ENCODE measurements at places on chromosomes 3 and 15.
A peak's percentile ranks its signal among the peaks of the same experiment; 100 is the strongest.

GRCh38 chr3:50044976-50045375 lies 43.7 kb upstream of the RBM5 start:
- no peak overlapping the region for H3K27ac ChIP-seq
- no peak overlapping the region for H3K4me3 ChIP-seq
- DNase-seq = no peak
- peaks cover 9% of the 10 kb centered on the region for H3K36me3 ChIP-seq
- H3K27me3 ChIP-seq = no peaks in the 10 kb centered on the region

DNA sequence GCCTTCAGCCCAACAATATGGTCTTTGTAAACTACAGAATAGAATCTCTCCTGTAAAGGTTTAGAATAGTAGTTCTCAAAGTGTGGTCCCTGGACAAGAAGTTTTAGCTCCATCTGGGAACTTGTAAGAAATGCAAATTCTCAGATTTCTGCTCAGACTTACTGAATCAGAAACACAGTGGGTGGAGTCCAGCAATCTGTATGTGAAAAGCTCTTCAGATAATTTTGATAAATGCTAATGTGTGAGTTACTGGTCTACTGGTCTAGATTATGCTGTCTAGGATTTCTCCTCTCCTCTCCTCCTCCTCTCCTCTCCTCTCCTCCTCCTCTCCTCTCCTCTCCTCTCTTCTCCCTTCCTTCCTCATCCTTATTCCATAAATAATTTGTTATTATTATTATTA lies 57.5 kb downstream of the RBMS3 start:
- no peaks in the 10 kb centered on the region for H3K36me3 ChIP-seq
- no peak overlapping the region for H3K4me3 ChIP-seq
- no peak overlapping the region for H3K27ac ChIP-seq
- no peaks in the 10 kb centered on the region for H3K27me3 ChIP-seq

- no peak overlapping the region for H3K4me3 ChIP-seq
- no peaks in the 10 kb centered on the region for H3K27me3 ChIP-seq
- no peaks in the 10 kb centered on the region for H3K4me1 ChIP-seq
- H3K27ac ChIP-seq = no peak overlapping the region
- no peak for DNase-seq
These were observed 54.4 kb downstream of the ADCY5 start for GRCh38 chr3:123394391-123395020.

- peaks cover 5% of the 10 kb centered on the region for H3K36me3 ChIP-seq
- no peak for DNase-seq
- H3K27me3 ChIP-seq = no peaks in the 10 kb centered on the region
- no peaks in the 10 kb centered on the region for H3K4me1 ChIP-seq
- no peak overlapping the region for H3K4me3 ChIP-seq
These were observed 31.0 kb downstream of the TMOD2 start for GRCh38 chr15:51782357-51782896.

DNA sequence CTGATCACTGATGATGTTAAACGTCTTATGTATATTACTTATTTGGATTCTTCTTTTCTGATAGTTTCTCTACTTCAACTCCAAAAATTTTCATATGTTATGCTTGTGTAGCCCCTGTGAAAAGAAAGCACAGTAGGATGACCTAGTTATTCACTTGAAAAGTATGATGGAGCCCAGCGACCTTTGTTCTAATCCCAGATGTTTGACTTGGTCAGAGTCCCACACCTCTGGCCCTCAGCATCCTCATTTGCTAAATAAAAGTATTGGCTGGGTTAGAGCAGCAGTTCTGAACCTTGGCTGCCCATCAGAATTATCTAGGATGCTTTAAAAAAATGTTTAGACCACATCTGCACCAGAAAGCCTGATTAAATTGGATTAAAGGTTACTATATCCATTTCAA lies 173.7 kb downstream of the ATG7 start:
- H3K4me3 ChIP-seq = no peak overlapping the region
- no peaks in the 10 kb centered on the region for H3K36me3 ChIP-seq
- no peak for DNase-seq
- no peak overlapping the region for H3K27ac ChIP-seq
- H3K4me1 ChIP-seq = no peaks in the 10 kb centered on the region

GRCh38 chr3:175066617-175067415 lies 207.7 kb downstream of the NAALADL2 start:
- H3K27me3 ChIP-seq = no peaks in the 10 kb centered on the region

DNA sequence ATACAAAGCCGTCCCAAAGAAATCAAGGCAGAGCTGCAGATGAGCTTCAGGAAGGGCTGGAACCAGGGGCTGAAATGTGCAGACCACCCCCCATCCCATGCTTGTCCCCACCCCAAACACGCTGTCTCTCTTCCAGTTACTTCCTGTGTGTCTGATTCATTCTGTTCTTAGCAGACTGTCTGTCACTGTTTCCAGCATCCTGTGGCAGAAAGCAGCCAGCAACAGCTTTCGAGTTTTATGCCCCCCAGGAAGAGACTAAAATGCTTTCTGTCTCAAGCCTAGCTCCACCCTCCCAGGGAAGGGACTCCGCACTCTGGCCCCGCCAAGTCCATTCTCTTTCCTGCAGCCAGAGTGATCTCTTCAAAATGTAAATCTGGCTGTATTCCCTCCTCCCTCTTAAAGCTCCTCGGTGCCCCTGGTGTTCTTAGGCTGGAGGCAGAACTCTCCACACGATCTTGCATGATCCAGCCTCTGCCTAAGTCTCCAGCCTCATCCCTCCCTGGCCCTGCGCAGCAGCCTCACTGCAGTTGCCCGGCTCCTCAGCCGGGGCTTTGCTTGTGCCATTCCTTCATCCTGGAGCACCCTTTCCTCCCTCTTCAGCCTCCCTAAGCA lies 41.5 kb downstream of the HRH1 start:
- DNase-seq = no peak
- no peak overlapping the region for H3K27ac ChIP-seq
- H3K27me3 ChIP-seq = no peaks in the 10 kb centered on the region

DNA sequence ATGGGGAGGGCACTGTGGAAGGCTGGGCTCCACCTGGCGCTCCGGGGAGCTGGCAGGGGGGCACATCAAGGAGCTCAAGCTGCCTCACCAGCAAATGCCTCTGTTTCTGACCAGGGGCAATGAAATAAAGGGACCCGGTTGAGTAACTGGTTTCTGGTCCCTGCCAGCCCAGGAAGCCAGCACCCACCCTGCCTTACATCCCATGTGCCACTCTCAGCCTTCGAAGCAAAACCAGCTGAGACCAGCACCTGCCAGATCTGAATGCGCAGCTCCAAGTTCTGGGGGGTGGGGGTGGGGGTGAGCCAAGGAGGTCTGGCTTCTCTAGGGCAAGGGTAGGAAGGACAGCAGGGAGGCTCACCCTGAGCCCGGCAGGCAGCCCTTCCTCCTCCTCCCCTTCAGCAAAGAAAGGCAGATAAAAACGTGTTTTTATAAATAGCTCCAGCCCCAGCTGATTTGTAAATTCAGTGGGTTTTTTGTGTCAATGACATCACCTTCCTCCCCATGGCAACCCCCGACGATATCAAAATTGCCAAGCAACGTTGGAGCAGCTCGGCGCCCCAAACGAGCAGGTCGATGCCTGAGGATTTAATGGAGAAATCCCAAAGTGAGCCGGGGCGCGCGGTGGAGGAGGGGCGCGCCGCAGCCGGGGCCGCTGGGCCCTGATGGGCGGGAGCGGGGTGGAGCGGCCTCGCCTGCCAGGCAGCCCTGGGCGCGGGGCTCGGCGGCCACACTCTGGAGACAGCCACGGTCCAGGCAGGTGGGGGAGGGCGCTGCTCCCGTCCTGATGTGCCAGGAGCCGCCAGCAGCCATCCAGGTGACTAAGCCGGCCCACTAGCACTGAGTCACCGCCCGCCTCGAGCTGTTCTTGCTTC lies at the start of gene PAK6:
Gene PAK6, plus strand, starts transcription at position 532 of the 872 bp plus-strand sequence. CDS start 25,723 bp downstream, outside the sequence.
- peak; percentile 13 for DNase-seq
- H3K27ac ChIP-seq = no peak within 1 kb of the TSS
- peaks cover 5% of the 10 kb centered on the region for H3K4me1 ChIP-seq
- H3K27me3 ChIP-seq = peaks cover 3% of the 10 kb centered on the region
- no peak within 1 kb of the TSS for H3K4me3 ChIP-seq
- H3K36me3 ChIP-seq = no peaks in the 10 kb centered on the region

- H3K27ac ChIP-seq = no peak overlapping the region
- no peaks in the 10 kb centered on the region for H3K27me3 ChIP-seq
- H3K36me3 ChIP-seq = no peaks in the 10 kb centered on the region
- no peak for DNase-seq
- H3K4me1 ChIP-seq = no peaks in the 10 kb centered on the region
These were observed 49.1 kb upstream of the TLE3 start for GRCh38 chr15:70146771-70147170.

GRCh38 chr15:85302271-85302670 lies 78.1 kb upstream of the AKAP13 start:
- H3K36me3 ChIP-seq = no peaks in the 10 kb centered on the region
- H3K27ac ChIP-seq = no peak overlapping the region
- no peak overlapping the region for H3K4me3 ChIP-seq
- H3K27me3 ChIP-seq = no peaks in the 10 kb centered on the region
- no peak for DNase-seq

- H3K27me3 ChIP-seq = no peaks in the 10 kb centered on the region
- DNase-seq = peak; percentile 0
- H3K4me3 ChIP-seq = no peak overlapping the region
- no peaks in the 10 kb centered on the region for H3K36me3 ChIP-seq
- no peak overlapping the region for H3K27ac ChIP-seq
These were observed 22.3 kb downstream of the PLXNB1 start for GRCh38 chr3:48407542-48408099.

GRCh38 chr3:99704417-99704816 lies 66.0 kb downstream of the COL8A1 start:
- no peak overlapping the region for H3K4me3 ChIP-seq
- H3K27ac ChIP-seq = no peak overlapping the region
- no peaks in the 10 kb centered on the region for H3K27me3 ChIP-seq
- H3K36me3 ChIP-seq = no peaks in the 10 kb centered on the region

DNA sequence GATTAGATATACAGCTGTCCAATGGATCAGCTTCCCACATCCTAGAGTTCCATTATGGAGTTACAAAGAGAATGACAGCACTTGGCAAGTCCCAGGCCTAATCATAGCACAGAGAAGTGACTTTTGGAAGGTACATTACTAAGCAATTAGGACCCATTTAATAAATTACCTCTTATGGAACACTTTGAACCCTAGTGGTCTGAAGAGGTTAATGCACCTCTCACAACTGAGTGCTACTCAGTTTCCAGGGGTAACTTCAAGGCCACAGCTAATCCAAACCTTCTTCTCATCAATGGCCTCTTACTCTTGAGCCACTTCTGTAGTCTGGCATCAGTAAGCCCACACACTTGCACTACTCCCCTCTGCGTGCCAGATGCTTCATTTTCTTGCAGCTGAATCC lies 34.9 kb upstream of the MEIS2 start:
- H3K4me3 ChIP-seq = no peak overlapping the region
- DNase-seq = no peak
- H3K36me3 ChIP-seq = no peaks in the 10 kb centered on the region
- no peaks in the 10 kb centered on the region for H3K27me3 ChIP-seq

- no peak for DNase-seq
- peaks cover 8% of the 10 kb centered on the region for H3K36me3 ChIP-seq
- H3K27me3 ChIP-seq = no peaks in the 10 kb centered on the region
- H3K4me1 ChIP-seq = no peaks in the 10 kb centered on the region
These were observed 72.8 kb downstream of the VGLL4 start for GRCh38 chr3:11570789-11571495.

DNA sequence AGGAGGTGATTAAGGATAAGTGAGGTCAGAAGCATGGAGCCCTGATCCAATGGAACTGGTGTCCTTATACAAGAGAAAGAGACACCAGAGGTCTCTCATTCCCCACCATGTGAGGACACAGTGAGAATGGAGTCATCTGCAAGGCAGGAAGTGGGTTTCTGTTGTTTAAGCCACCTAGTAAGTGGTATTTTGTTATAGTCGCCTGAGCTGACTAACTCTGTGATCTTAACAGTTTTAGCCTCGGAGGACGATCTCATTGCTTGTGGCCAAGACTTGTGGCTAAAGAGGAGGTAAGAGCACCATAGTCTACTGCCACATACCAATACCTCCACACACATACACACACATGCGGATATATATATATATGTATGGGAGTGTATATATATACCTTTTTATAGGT lies 73.8 kb downstream of the MCTP2 start:
- H3K4me1 ChIP-seq = peaks cover 34% of the 10 kb centered on the region
- H3K27me3 ChIP-seq = no peaks in the 10 kb centered on the region
- H3K27ac ChIP-seq = no peak overlapping the region
- DNase-seq = peak; percentile 55

DNA sequence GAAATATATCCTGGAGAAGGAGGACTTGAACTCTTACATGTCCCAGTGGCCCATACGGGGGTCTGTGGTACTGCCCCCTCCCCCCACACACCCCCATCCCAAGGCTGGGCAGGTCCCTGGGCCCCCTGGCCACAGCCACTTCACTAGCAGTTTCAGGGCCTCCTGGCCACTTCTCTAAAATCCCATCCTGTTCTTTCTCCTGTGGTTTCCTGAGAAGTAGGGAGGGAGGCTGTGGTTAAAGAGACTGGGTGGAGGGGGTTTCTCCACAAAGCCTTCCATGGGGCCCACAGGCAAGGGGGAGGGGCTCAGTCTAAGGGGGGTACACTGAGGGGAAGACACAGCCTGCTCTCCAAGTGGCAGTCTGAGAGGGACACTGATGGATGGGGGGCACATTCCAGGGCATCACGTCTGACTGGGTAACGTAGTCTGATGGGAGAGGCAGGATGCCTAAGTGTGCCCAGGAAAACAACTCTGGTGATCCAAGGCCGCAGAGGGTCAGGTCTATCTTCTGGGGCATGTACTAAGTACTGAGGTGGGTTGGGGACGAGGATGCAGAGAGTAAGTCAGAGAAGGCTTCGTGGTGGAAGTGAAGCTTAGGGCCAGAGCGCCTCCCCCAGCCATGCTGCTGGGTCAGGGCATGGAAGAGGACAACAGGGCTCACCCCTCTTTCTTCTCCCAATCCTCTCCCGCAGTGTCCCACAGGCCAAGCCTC lies 48.0 kb upstream of the C15orf39 start:
- DNase-seq = no peak
- no peaks in the 10 kb centered on the region for H3K27me3 ChIP-seq
- H3K4me1 ChIP-seq = no peaks in the 10 kb centered on the region
- H3K27ac ChIP-seq = no peak overlapping the region
- no peaks in the 10 kb centered on the region for H3K36me3 ChIP-seq

DNA sequence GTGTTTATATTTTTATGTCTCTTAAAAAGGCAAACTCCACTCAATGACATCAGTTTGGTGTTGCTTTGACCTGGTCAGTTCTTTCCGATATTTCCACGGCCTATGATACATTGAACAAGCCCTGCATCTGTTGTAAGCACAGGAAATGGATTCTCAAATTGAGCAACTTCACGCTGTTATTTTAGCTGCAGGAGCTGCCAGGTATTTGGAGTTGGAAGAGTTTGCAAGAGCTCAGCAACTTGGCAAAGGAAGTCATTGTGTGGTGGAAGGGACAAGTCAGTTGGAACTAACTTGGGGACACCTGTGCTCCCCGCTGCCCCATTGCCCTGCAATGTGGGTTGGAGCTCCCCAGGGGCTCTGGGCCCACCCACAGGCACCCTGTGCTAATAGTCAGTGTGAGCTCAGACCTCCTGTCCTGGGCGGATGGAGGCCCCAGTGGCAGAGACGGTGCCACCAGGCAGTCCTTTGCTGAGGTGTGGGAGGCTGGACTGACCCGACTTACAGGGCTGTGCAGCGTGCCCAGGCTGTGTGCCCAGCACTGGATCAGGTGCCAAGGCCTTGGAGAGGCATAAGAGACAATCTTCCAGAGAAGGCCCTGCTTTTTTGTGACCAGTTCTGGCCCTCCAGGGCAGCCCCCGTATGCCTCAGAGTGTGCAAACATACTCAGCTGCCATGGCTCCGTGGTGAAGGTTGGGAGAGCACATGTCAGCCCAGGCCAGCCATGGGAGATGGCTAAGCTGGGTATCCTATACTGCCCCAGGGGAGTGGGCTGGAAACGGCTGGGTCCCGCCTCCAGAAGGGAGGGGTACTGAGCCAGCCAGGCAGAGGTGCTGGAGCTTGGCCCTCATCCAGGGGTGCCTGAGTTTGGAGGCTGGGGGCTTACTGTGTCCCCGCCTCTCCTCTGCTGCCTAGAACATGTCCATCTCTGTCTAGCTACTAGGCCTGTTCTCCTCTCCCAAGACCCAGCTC lies 43.5 kb downstream of the KY start:
- H3K4me1 ChIP-seq = no peaks in the 10 kb centered on the region
- no peak overlapping the region for H3K4me3 ChIP-seq
- no peak for DNase-seq
